ENCODE measurements at places on chromosomes 5 and 9.

DNA sequence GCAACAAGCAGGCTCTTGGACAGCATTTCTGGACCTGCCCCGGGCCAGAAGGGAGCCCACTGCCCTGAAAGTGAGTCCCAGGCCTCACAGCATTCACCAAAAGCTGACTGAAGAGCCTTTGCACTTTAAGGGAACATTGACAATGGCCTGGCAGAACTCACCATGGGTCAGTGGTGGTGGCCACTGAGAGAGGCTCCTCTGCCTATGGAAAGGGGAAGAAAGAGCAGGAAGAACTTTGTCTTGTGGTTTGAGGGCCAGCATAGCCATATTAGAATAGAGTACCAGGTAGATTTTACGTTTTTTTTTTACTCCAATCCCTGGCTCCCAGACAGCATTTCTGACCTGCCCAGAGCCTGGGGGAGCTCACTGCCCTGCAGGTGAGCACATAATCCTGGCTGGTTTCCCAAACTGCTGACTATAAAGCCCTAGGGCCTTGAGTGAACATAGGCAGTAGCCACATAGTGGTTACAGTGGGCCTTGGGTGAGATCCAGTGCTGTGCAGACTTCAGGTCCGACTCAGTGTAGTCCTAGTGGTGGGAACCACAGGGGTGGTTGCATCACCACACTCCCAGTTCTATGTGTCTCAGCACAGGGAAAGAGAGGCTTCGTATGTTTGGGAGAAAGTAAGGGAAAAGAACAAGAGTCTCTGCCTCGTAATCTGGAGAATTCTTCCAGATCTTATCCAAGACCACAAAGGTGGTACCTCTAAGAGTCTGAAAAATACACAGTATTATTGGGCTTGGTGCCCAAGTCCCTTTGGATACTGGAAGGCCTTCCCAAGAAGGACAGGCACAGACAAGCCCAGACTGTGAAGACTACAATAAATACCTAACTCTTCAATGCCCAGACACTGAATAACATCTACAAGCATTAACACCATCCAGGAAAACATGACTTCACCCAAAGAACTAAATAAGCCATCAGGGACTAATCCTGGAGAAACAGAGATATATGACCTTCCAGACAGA, 89.5 kb downstream of the TSSK1B start:
- DNase-seq: no peak

GRCh38 chr9:86135371-86135770, 36.0 kb upstream of the GOLM1 start:
- no peak for DNase-seq

DNA sequence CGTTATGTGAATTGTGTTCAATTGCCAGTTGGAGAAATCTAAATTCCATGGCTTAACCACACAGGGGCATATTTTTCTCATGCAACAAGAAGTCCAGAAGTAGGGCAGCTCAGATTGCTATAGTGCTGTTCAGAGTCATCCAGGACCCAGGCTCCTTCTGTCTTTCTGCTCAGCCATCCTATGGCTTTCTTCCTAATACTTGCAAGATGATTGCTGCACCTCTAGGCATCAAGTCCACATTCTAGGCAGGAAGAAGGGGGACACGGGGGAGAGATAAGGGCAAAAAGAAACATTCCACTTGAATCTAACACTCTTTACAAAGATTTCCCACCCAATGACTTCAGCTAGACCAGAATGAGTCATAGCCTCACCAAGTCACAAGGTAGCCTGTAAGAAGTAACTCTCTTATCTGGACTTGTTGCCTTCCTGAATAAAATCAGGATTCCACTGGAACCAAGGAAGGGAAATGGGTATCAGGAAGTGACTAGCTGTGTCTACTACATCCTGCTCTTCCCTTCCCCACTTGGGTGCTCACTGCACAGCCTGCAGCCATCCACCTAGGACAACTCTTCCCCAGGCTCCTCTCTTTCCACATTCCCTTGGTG, 5.3 kb downstream of the ERAP2 start:
- DNase-seq: no peak

DNA sequence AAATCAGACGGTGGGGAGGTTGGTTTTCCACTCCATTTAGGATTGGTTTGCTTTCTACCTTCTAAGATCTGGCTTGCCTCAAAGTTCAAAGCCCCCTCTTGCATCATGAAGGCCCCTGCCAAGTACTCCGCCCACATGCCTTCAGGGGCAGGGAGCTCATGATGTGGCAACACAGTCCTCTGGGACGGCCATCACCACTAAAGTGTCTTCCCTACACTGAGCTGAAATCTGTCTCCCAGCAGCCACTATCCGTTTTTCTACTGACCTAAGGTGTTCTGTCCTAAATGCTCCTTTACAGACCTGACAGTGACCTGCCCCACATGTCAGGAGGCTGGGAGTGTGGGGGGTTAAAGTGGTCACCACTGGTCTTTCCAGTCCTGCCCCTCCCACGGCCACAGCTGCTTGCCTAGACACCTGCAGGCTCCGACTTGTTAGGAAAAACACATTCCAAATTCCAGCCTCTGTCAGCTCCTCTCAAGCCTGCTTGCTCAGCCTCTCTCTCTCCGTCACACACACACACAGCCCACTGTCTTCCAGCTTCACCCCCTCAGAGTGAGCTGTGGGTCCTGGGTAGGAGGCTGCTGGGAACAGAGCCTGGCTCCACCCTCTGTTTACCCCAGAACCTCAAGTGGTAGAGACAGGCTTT, 44.9 kb downstream of the SHB start:
- DNase-seq: no peak

- no peak for DNase-seq
Observed at GRCh38 chr9:74496819-74497747, at the start of gene RORB. RORB (plus strand) TSS chr9:74497335; CDS start chr9:74497977, 642 bp downstream.

DNA sequence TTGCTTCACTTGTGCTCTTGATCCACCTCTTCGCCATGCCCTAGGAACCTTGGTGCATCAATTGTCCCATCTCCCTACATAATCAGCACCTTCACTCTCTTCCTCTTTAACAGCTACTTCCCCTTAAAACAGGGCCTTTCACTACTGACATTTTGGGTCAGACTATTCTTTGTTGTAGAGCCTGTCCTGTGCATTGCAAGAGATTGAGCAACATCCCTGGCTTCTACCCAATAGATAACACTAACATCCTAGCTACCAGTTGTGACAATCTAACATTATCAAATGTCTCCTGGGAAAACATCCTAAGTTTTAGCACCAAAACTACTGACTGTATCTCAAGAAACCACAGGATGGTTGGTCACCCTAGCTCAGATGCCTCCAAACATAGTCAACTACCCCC, 854.3 kb upstream of the DMAC1 start:
- no peak for DNase-seq

- DNase-seq: no peak
Observed at GRCh38 chr5:7886849-7887475, 18.0 kb downstream of the MTRR start.

DNA sequence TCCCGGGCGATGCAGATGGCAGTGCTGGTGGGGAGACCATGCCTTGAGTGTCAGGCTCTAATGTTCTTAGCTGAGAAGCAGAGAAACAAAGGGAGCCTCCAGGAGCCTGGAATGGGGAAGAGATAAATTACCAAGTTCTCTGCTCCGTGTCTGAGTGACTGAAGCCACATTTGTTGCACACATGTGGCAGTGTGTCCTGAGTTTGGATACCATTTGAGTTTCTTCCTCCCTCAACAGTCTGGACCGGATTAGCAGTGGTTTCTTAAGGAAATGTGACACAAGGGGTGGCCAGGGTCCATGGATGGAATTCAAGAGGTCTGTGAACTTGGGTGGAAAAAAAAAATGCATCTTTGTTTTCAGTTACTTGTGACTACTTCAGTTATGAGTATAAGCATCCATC, 50.7 kb upstream of the GARNL3 start:
- no peak for DNase-seq

- no peak for DNase-seq
Observed at GRCh38 chr9:38109601-38110000, 40.6 kb upstream of the SHB start.

DNA sequence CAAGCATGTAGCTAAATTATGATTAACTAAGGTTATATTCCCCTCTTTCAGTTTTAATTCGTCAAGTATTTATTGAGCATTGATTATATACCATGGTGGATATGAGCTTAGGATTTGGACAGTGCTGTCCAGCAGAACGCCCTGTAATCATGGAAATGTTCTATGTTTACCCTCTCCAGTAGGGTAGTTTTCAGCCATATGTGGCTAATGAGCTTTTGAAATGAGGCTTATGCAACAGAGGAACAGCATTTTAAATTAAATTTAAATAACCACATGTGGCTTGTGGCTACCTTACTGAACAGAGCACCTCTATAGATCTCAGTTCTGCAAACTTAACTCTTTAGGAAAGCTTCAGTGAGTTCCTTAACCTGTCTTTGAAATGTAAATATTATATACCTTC, 59.1 kb downstream of the JMY start:
- no peak for DNase-seq
